ENCODE measurements at places on chromosomes 5 and 9.
A peak's percentile ranks its signal among the peaks of the same experiment; 100 is the strongest.

GRCh38 chr5:152884006-152884405 is 478.9 kb upstream of the NMUR2 start:
- no peak for DNase-seq

- DNase-seq = peak; percentile 17
Measured at GRCh38 chr9:112315331-112316257, 17.8 kb downstream of the PTBP3 start.

- no peak for DNase-seq
Measured at GRCh38 chr5:29794141-29794787, 1399.2 kb upstream of the CDH6 start.

DNA sequence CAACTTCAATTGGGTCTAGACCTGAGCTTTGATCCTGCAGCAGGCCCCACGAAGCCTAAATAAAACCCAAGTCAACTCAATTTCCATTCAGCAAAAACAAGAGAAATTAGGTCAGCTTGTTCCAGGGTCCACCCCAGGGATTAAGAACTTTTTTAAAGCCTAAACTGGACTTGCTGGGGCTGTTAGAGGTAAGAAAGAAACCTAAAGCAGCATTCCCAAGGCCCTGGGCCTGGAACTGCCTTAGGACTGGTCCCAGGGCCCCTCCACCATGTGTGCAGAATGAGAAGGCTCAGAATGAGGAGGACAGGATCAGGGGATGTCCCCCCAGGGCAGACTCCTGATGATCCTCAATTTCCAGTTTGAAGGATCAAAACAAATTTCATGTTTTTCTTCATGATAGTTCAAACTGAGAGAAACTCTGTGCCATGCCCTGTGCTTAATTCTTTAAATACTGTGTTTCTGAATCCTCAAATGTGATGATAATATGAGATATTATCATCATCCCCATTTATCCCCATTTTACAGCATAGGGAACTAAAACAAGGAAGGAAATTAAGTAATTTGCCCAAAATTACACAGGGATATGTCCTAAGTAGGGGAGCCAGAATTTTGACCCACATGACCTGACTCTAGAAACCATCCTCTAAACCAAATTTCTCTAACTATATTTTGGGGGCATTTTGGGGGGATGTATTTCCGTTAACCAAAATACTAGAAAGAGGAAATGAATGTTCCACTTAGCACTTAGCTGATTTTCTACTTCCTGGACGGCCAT is 64.5 kb downstream of the DENND1A start:
- no peak for DNase-seq

DNA sequence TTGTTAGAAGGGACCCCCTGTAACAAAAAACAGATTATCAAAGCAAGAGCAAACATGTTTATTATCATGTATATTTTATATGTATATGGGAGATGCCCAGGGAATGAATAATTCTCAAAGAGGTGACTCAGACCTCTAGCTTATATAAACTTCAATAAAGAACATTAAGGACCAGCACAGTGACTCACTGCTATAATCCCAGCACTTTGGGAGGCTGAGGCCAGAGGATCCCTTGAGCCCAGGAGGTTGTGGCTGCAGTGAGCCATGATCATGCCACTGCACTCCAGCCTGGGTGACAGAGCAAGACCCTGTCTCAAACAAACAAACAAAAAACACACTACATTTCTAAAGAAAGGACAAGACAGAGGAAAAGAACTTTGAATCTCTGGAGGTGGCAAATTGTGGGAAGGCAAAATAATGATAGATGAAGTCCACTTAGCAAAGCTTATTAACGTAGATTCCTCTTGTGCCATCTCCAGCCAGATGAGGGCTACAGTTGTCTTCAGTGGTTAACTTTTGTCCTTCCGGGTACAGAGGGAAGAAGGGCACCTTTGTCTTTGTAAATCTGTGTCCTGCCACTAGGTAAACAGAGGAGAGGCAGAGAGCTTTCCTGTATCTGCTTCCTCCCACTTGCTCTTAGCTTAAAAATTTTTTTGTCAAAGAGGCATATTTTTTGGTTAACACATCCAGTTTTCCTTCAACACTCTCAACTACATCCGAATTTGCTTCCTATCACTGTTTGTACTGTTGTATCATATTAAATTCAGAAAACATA is 7.5 kb upstream of the RFK start:
- DNase-seq = no peak

GRCh38 chr5:142667831-142668230 is 18.1 kb downstream of the FGF1 start:
- DNase-seq = no peak

- no peak for DNase-seq
Measured at GRCh38 chr9:110099236-110100095, 108.5 kb downstream of the C9orf152 start.

DNA sequence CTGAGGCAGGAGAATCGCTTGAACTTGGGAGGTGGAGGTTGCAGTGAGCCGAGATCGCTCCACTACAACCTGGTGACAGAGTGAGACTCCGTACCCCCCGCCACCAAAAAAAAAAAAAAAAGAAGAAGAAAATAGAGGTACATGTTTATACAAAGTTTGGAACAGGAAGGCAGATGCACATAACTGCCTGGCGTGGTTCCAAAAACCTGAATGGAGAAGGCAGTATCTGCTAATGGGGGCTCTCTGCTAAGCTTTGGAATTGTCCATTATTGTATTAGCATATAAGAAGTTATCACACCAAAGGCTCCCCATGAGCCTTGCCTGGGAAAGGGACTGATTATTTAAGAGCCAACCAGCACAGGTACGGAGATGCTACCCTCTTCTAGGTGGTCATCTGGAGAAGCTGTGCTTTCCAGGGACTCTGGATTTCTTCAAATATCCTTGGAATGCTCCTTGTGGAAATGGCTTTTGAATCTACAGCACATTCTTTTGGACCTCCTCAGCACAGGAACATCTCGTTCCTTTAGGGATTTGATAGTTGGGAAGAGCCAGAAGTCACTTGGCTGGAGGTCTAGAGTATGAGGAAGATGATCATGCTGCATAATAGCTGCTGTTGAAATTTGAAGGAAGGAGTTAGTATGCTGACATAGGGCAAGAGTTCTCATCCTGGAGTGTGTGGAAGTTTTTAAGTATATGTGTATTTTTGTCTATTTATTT is 42.5 kb upstream of the ABCA1 start:
- no peak for DNase-seq

- no peak for DNase-seq
Measured at GRCh38 chr5:112907166-112907631, 14.8 kb downstream of the REEP5 start.

DNA sequence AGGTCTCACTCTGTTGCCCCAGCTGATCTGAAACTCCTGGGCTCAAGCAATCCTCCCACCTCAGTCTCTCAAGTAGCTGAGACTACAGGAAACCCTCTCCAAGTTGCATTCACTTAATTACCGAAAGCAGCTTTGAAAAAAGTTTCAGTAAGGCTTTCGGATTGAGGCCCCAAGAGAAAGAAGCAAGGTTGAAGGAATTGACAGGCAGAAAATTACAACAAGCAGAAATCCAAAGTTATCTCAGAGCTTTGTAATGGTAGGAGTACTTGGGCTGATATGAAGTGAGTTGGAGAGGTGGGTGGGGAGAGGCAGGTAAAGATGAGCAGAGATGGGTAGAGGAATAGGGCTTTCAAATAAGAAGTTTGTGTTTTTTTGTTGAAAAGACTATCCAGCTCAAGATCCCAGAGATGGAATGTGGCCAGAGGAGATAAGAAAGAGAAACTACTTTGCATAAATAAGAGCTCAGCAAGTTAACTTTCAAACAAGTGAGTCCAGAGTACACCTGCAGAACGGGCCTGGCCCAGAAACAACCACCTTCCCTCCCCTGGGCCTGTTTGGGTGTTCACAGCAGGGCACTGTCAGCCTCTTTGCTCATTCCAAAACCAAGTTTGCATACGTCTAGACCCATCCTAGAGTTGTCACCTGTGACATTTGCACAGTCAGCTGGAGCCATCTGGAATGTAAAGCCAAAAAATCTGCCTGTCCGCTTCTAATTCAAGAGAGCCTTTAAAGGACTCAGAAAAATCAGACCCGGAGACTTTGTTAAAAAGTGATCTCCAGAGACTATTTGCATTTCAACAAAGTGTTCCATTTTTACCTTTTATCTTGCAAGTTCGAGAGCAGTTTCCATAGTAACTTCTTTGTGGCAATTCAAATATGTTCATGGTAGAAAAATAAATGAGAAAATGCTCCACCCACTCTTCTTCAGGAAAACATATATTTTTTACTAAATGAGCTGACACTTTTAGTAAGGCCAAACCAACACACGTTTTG is 2.2 kb upstream of the CLINT1 start:
- no peak for DNase-seq

DNA sequence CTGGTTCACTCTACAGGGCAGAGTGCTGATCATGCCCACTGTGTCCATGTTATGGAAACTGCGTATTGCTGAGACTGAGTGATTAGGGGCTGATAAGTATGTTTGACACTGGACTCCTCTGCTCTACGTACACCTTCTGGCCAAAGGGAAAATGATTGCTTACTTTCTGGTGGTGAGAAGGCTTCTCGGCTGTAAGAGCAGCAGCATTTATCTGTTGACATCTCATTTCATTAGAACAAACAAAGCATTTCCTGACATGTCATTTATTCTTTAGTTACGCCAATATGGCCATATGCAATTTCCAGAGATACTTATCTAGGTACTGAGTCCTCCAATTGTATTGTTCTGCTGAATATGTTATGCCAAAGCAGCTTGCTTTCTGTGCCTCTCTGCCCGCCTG is 5.6 kb downstream of the FAXDC2 start:
- DNase-seq = no peak

- DNase-seq = no peak
Measured at GRCh38 chr9:136571531-136571930, 25.7 kb upstream of the NOTCH1 start.

DNA sequence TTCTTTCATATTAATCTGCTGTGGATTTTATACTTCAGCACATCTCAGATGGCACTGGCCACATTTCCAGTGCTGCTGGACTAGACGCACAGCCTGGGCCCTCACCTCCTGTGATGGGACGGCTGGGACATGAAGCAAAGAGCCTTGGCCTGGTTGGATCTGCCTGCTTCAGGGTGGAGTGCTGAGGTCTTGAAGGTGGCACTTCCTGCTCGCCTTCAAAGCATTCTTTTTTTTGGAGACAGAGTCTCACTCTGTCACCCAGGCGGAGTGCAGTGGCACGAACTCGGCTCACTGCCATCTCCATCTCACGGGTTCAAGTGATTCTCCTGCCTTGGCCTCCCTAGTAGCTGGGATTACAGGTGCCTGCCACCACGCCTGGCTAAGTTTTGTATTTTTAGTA is 73.1 kb downstream of the RAPGEF1 start:
- DNase-seq = peak; percentile 60

- no peak for DNase-seq
Measured at GRCh38 chr9:124267271-124267807, 9.6 kb downstream of the NEK6 start.

- DNase-seq = no peak
Measured at GRCh38 chr9:113649054-113649453, 185.5 kb downstream of the RGS3 start.

DNA sequence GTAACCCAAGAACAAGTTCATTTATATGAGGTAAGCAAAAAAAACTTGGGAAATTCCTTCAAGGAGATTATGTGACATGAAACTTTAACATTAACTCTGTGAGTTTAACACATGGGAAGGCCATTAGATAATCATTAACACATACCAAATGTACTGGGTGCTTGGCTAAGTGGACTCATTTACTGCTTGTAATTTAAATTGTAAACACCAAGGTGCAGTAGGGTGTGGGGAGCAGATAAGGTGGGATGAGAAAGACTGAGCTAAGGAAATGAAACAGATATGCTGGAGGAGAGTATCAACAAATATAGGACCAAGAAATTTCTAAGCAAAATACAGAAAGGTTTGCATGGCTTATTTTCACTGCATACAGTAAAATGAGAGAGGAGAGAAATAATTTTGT is 2384.8 kb upstream of the ACO1 start:
- DNase-seq = no peak

DNA sequence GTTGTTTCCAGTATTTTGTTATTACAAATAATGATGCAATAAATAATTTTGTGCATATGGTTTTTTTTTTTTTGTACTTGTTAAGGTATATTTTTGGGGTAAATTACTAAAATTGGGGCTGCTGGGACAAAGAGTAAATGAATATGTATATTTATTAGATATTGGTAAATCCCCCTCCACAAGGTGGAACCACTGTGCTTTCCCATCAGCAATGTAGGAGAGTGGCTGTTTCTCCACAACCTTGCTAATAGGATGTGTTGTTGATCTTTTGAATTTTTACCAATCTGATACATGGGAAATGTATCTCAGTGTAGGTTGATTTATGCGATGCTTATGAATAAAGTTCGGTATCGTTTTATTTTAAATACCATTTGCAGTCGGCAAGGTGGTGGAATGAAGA is 118.1 kb downstream of the TRPM3 start:
- no peak for DNase-seq

GRCh38 chr5:158234323-158235158 is 375.6 kb upstream of the CLINT1 start:
- DNase-seq = no peak

DNA sequence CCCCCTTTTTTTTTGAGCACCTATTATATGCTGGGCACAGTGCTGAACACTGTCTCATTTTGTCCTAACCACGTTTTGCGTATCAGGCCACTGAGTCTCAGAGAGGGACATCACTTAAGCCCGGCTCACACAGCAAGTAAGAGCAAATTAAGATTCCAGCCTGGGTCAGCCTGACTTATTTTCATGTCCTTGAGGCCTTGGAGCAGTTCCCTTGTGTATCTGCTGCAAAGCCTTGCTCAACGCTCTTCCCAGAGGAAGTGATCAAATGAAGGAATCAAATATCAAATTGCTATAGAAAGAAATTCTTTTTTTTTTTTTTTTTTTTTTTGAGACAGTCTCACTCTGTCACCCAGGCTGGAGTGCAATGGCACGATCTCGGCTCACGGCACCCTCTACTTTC is 30.7 kb downstream of the ERGIC1 start:
- no peak for DNase-seq

- DNase-seq = no peak
Measured at GRCh38 chr9:117936185-117937130, 232.3 kb downstream of the TLR4 start.

GRCh38 chr5:154603953-154604679 is 126.1 kb upstream of the HAND1 start:
- DNase-seq = no peak

DNA sequence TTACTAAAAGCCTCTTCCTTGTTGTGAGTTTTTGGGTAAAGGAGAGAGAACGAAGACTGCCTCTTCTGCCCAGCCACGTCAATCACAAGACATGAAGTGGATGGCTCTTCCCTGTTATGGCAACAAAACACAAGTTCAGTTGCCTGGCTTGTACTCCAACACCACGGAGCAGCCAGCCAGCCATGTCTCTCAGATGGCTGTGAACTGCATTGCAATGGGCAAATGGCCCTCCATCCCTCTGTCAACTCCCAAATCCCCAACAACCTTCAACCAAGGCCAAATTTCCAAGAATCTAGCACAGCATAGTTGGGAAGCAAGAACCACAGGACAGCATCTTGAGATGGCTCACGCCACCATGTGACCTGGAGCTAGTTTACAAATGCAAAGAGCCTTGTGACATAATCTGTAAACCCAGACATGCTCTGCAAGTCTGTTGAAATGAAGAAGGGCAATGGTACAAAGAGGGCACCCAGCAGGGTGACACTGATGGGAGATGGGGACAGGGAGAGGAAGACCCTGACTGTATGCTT is 53.9 kb downstream of the ZNF366 start:
- no peak for DNase-seq
